ENCODE measurements at places on chromosomes 3 and 15. TPM values are rescaled to one million over a fixed set of nuclear protein-coding genes. Genes with fewer than 3 reads are reported as not detected.

The DTWD1 gene
- total RNA-seq, result 125 TPM

The SLC51B gene
- total RNA-seq, result not detected

The IMPG2 gene
- 0.39 TPM for total RNA-seq

The CYP1A1 gene
- not detected for total RNA-seq

The THRB gene
- total RNA-seq, result 1.6 TPM

The KLHL40 gene
- not detected for total RNA-seq

The SQOR gene
- 182 TPM for total RNA-seq

The ADGRG7 gene
- total RNA-seq, result not detected

The FRMD4B gene
- 52.8 TPM for total RNA-seq

The C15orf39 gene
- 6.1 TPM for total RNA-seq

The DLG1 gene
- 77.2 TPM for total RNA-seq

All from articular chondrocyte of knee joint (primary cell).